Activated CD4-positive, alpha-beta T cell treated with anti-CD3 and anti-CD28 coated beads, Interleukin-2, Interleukin-4, amounts not matched to agents 100 ng/mL and 50 ng/mL, durations not matched to agents 16 hours and 8 hours (primary cell): ENCODE measurements at places on chromosomes 3 and 15.
A peak's percentile ranks its signal among the peaks of the same experiment; 100 is the strongest.

DNA sequence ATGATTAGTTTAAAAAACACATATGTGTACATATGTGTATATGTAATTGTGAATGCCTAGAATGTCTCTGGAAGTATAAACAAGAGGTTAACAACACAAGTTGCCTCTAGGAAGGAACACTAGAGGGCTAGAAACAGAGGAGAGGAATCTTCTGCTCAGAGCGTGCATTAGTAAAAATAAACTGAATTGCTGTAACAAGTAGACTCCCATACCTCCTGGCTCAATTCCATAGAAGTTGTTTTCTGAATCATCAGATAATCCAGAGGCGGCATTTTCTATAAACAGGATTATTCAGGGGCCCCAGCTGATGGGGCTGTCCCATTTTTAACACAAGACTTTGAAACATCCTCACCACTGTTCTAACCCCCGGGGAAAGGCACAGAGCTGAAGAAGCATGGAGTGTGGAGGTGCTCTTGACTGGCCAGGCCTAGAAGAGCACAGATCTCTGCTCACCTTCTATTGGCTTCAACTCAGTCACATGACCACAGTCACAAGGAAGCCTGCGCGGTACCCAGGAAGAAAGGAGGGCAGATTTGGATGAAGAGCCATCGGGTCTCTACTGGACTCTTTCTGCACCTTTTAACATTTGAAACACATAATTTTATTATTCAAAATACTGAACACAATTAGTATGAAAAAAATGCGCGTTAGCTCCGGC is 145.7 kb downstream of the TLE3 start:
- DNase-seq = no peak

GRCh38 chr15:82830427-82831173 is 21.2 kb downstream of the WHAMM start:
- DNase-seq = peak; percentile 58

DNA sequence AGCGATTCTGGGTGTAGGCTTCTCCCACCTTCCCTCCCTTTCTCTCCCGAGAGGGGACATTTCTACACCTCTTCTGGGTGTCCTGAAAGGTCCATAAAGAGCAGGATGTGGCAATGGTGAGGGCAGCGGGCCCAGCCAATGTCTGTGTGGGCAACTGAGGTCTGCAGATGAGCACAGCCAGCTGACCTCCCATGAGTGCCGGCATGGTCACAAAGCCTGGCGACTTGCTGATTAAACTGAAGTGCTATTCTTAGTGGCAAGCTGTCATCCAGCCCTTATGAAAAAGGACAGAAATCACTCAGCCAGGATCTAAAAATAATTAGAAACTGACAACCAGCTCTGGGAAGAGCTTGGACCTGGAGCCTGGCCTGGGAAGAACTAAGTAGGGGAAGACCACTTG is 124.3 kb upstream of the RGMA start:
- no peak for DNase-seq

- no peak for DNase-seq
These were observed 960.1 kb downstream of the FHIT start for GRCh38 chr3:60291115-60291514.

- no peak for DNase-seq
These were observed 1223.2 kb downstream of the OTOL1 start for GRCh38 chr3:162719684-162720341.

- DNase-seq = no peak
These were observed 36.6 kb upstream of the STT3B start for GRCh38 chr3:31495971-31496665.

- no peak for DNase-seq
These were observed 24.4 kb downstream of the CNOT10 start for GRCh38 chr3:32709346-32709745.

GRCh38 chr3:114213627-114214541 is 23.5 kb downstream of the ZNF80 start:
- DNase-seq = peak; percentile 91

DNA sequence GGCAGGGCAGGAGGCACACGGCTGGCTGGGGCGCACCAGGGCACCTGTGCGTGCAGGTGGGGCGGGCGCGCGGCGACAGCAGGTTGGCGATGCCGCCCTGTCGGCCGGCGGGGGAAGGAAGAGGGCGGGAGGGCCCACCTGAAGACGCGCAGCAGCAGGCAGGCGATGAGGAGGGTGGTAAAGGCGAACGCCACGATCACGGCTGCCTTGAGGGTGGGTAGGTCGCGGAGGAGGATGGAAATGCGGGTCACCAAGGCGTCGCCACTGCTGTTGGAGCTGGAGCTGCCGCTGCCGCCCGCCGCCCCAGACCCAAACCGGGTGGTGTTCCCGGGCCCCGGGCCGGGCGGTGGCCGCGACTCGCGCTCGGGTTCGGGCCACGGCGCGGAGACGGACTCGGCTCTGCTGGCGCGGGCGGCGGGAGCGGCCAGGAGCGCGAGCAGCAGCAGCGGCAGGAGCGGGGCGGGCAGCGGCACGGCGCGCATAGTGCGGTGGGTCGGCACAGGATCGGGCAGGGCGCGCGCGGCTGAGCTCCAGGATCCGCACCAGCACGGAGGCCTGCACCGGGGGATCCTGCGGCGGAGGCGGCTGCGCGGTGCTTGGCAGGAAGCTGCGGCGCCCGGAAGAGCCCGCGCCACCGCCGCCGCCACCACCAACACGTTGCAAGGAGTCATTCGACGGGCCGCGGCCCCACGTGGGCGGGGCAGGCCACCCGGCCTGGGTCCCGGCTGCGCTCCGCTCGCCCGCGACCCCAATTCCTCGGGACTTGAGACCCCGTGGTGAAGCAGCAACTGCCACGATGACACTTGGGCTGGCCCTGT is at the start of gene FAM174B:
FAM174B (minus strand) TSS at position 598 of the 818 bp plus-strand sequence.
- DNase-seq = peak; percentile 32

GRCh38 chr3:2589336-2589969 is 490.8 kb downstream of the CNTN4 start:
- DNase-seq = no peak

- DNase-seq = no peak
These were observed 141.5 kb downstream of the USP13 start for GRCh38 chr3:179794355-179794754.

DNA sequence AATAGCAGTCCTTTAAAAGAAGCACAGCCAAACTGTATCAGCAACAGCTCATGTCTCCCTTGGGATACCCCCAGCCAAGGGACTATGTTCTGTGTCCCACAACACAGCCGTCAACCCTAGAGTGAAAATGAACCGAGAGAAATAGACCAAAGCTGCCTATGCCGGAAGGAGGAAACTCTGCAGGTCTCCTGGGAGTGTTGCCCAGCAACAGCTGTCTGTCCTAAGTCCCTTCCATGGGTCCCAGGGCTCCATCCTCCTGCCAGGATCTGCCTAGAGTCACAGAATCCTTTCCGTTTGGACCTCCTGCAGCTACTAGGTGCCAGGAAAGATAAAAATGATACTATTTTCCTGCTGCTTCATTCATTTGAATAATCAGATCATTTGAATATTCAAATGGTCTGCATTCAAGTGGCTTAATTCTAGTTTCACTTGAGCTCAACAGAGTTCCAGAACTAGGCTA is 53.1 kb downstream of the TRANK1 start:
- no peak for DNase-seq

- peak; percentile 32 for DNase-seq
These were observed 656 bp downstream of the SLMAP start for GRCh38 chr3:57756528-57757401.

DNA sequence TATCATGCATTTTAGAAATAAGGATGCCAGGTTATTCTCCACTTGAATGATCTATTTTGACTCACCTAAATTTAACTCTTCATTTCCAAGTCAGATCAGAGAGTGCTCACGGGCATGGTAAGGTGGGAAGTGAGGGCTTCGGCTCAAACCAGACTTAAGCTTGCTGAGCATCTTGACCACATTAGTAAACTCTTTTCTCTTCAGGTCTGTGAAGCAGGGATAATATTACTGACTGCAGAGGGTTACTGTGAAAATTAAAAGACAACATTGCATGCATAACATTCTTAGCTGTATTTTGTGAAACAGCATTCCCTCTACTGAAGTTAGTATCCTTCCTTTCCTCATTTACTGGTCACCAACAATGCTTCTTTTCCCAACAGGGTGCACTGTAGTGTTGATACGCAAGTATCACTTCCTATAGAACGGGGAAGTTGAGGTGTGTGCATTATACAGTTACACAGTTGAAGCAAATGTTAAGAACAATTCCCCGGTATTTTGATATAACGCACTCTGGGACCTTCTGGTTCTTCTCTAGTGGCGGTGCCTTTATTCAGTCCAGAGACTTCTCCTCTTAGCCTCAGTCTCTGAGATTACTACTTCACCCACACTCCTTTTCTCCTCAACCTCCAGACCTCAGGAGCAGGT is 74.1 kb upstream of the MNS1 start:
- no peak for DNase-seq

GRCh38 chr15:38085114-38085513 is 150.7 kb downstream of the TMCO5A start:
- DNase-seq = no peak

DNA sequence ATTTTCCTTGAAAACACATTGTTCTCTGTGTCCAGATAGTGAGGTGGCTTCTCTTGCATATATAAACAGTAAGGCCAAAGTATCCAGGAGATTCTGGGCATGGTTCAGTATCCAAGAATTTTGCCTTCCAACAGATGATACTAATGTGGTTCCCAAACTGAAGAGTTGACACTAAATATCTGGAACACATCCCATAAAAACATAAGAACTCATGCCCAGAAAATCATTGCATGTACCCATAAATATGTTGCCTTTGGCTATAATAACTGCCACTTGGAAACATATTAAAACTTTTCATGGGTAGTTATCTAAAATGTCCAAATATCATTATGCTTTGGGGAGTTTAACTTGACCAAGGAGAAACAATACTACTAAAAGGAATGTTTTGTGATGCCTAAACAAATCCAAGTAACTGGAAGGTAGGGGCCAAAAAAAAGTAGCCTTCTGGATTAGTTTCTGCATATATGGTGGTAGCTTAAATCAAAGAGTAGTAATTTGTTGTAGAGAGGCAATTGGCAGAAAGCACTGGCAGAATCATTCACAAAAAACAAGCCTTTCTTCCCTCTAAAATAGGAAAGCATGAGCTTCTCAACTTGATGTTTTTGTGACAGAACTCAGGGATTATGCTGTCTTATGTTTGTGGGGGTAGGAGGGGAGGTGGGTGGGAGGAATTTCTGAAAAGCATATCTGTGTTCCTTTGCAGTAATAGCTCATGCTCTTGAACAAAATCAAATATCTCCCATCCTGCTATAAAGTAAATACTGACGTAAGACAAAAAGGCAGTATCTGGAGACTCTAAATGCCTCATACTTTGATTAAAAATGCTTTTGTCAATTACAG is 753.9 kb downstream of the TUSC7 start:
- DNase-seq = no peak

DNA sequence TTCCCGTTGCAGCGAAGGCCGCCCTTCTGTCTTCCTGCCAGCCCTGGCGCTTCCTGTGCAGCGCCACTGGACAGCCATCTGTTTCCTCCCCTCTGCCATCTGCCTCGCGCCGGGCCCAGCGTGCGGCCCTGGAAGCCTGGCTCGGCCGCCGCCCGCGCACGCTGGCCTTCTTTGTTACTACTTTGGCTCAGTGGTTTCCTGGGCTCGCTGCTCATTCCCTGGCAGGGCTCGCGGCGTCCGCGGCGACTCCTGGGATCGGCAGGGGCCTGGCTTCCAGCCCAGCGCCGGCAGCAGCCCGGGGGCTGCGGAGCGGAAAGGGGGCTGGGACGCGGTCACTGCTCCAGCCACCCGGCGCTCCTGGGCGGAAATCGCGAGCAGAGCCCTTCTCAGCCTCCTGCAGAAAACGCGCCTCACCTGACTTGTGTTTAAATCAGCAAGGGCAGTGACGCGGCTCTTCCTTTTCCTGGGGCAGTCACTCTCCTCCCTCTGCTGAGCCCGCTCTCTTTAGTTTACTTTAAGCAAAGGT is 10.0 kb downstream of the CMTM7 start:
- peak; percentile 62 for DNase-seq

DNA sequence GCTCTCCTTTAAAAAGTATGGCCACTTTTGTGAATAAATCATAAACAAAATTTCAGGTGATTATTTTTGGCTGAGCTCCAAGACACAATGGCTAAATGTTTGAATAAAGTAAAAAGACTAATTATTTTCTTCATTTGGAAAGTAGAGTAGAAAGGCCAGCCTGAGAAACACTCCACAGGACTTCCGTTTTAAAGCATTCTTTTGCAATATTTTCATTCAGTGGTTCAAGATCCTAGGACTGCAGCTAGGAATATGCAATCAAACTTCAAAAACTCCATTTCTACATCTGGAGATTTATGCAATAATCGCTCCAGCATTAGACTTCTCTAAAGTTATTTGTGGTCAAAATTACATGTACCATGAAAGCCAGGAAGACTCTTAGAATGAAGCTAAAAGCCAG is 62.8 kb downstream of the MECOM start:
- DNase-seq = no peak

DNA sequence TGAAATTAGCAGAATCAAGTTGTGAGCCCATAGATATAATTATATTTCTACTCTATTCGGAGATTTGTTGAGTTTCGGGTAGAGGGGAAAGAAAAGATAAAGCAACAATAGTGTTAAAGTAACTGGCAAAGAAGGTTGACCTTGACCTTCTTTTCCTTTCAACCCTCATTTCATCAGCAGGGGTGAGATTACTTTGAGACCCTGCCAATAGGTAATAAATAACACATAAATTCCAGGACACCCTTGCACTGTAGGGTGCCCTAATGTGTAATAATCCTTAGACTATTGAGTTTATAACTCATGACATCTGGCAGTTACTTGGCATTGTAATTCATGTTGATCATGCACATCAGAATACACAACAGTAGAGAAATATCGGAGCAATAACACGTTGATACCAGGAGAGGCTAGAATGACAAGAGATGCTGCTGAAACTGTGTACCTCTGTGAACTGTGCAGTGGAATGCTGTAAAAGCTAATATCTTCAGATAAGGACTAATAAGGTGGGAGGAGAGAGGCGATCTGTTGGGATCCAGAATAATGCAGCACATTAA is 426.7 kb downstream of the ROBO2 start:
- DNase-seq = no peak

- DNase-seq = peak; percentile 12
These were observed 73.7 kb downstream of the TM2D3 start for GRCh38 chr15:101578443-101578894.

DNA sequence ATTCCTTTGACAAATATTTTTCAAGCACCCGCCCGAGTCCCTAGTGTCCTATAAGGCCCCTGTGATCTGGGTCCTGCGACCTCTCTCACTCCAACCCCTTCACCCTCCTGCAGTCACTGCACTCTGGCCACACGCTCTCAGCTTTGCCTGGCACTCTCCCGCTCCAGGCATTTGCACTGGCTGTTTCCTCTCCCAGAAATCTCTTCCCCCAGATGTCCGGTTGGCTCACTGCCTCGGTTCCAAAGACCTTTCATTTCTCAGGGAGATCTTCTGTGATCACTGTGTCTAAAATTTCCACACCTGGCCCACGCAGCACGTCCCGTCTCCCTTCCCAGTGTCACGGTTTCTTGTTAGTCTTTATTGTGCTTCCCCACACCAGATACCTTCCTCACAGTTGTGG is 97.4 kb downstream of the WNT7A start:
- no peak for DNase-seq

- DNase-seq = no peak
These were observed 43.9 kb downstream of the PAQR5 start for GRCh38 chr15:69342460-69343076.
